ENCODE measurements at places on chromosomes 5 and 9. TPM values are rescaled to one million over a fixed set of nuclear protein-coding genes. Genes with fewer than 3 reads are reported as not detected.

Gene GNE
- total RNA-seq, result 22.0 TPM

Gene LHX6
- total RNA-seq, result 0.98 TPM

Gene ACSL6
- total RNA-seq, result 0.05 TPM

Gene KCNV2
- total RNA-seq, result not detected

Gene HAND1
- total RNA-seq, result not detected

Gene TAF11L5
- not detected for total RNA-seq

Gene NR2F1
- total RNA-seq, result 18.4 TPM

Gene CRB2
- not detected for total RNA-seq

Gene ELAVL2
- total RNA-seq, result 0.92 TPM

Gene FLT4
- 6.0 TPM for total RNA-seq

Gene OR4F3
- not detected for total RNA-seq

Gene RC3H2
- 63.6 TPM for total RNA-seq

Gene LMBRD2
- total RNA-seq, result 9.7 TPM

Gene INSL6
- not detected for total RNA-seq

Gene HMHB1
- not detected for total RNA-seq

Gene PCDHAC1
- 1.1 TPM for total RNA-seq

Gene TPPP
- 0.54 TPM for total RNA-seq

Gene CDKN2B-AS1
- total RNA-seq, result not detected

Gene IRX1
- total RNA-seq, result not detected

Gene PAIP2
- total RNA-seq, result 120 TPM

Gene HAVCR1
- total RNA-seq, result not detected

Gene CATSPER3
- total RNA-seq, result 0.40 TPM

Gene SHB
- 12.5 TPM for total RNA-seq

Gene MSMP
- not detected for total RNA-seq

Gene MEIKIN
- not detected for total RNA-seq

Gene AIF1L
- total RNA-seq, result 4.2 TPM

Gene DMGDH
- not detected for total RNA-seq

Gene TAF1L
- total RNA-seq, result not detected

Gene S100Z
- not detected for total RNA-seq

Gene RELL2
- 1.5 TPM for total RNA-seq

Gene PHF24
- not detected for total RNA-seq

Gene STING1
- total RNA-seq, result 3.0 TPM

Gene IL5
- total RNA-seq, result not detected

Gene FCN2
- not detected for total RNA-seq

Gene P4HA2
- total RNA-seq, result 36.8 TPM

Gene LCN10
- total RNA-seq, result not detected
